NCI-H774 (cell line): ENCODE measurements at places on chromosomes 2 and 18.
A peak's percentile ranks its signal among the peaks of the same experiment; 100 is the strongest.

GRCh38 chr2:460861-461260, 173.0 kb upstream of the ALKAL2 start:
- no peak for DNase-seq

DNA sequence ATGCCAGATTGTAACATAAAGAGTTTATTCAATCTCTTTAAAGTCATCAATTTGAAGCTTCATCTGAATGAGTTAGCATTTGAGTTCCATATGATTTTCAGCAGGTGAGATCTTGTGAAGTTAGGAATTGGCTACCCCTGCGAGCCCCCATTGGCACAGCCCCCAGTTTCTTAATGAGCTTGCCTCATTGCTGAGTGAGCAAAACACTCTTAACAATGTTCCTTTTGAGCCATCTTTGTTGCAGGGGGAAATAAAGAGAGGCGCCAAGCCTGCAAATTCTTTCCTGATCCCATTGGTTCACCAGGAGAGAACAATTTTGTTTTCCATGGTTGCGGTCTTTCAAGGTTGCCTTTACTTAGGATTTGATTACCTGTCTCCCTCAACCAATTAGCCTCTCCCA, 18.7 kb downstream of the DPP10 start:
- DNase-seq: no peak

DNA sequence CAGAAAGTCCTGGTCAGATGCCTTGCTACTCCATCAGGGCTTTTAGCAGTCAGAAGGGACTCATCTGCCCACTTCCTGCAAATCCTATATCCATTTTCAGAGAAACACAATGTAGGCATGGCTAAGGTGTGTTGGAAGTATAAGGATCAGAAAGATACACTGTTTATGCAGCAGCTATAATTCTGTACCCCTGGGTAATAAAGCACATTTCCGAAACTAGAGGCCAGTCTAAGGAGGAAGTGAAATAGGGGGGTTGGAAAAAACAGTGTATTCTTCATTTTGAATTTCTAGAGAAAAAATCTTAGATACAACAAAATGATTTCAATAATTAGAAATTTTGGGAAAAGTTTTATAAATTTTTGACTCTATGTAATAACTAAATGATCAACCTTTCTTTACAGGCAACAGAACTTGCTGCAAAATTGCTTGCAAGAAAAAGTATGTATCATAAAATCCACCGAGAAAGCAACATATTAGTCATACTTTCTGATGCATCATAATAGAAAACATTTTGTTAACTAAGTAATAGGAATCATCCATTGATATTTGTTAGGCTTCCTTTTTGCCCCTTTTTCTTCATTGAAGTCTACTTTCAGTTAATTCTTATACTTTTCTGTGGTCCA, 47.4 kb downstream of the FSIP2 start:
- DNase-seq: no peak

GRCh38 chr2:113117541-113118262, 9.7 kb upstream of the IL1RN start:
- DNase-seq: no peak

DNA sequence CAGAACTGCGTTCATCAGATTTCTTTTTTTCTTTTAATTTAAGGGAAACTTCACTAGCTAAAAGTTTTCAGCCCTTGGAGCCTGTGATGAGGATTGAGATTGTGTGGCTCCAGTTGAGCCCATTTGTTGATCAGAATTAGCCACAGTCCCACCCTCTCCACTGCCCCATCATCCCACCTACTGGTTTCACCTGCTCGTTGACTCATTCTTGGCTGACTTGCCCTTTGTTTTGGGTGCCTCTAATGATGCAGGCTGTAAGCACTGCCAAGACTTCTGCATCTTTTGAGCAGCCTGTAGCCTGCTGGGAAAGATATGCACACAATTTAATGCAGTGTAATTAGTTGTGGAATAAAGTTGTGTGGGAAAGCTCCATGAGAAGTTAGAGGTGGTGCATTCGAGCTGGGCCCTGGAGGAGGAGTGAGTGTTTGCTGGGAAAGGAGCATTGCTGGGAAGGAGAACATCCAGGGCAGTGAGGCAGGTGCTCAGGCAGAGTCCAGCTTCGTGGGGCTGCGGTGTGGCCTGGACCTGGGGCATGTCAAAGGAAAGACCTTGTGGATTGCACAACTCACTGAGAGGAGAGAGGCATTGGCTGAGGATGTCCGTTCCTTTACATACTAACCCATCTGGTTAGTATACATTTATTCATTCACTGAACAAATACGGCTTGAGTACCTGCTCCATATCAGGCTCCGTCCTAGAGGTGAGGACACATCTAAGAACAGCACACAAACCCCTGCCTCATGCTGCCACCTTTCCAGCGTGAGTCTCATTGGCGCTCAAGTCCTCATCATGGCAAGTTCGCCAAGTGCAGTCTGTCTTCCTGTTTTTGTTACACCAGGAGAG, 18.2 kb downstream of the ASPRV1 start:
- no peak for DNase-seq

DNA sequence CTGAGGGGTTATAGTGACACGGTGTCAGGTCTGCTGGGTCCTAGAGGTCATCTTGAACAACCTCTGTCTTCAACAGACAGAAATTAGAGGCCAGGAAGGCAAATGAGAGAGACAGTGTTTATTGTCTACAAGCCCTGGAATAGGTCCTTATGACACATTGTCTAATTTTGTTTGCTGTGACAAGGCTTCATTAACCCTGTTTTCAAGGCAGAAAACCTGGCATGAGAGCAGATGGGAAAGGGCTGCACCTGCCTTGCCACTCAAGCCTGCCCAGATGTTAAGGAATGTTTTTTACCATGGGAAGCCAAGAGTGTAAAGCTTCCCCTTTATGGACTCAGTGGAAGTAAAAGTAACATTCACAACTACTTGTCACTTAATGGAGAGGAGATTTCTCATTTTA, 275.3 kb downstream of the KCNS3 start:
- no peak for DNase-seq

GRCh38 chr18:76565238-76566173, 70.5 kb upstream of the ZNF516 start:
- DNase-seq: peak; percentile 24

GRCh38 chr18:30945761-30946160, 96.8 kb downstream of the DSC3 start:
- DNase-seq: no peak

GRCh38 chr2:156350374-156351142, 18.0 kb upstream of the NR4A2 start:
- DNase-seq: no peak

GRCh38 chr2:190858817-190859216, 21.8 kb upstream of the GLS start:
- no peak for DNase-seq

- DNase-seq: no peak
Observed at GRCh38 chr2:120670371-120670770, 65.3 kb upstream of the GLI2 start.

DNA sequence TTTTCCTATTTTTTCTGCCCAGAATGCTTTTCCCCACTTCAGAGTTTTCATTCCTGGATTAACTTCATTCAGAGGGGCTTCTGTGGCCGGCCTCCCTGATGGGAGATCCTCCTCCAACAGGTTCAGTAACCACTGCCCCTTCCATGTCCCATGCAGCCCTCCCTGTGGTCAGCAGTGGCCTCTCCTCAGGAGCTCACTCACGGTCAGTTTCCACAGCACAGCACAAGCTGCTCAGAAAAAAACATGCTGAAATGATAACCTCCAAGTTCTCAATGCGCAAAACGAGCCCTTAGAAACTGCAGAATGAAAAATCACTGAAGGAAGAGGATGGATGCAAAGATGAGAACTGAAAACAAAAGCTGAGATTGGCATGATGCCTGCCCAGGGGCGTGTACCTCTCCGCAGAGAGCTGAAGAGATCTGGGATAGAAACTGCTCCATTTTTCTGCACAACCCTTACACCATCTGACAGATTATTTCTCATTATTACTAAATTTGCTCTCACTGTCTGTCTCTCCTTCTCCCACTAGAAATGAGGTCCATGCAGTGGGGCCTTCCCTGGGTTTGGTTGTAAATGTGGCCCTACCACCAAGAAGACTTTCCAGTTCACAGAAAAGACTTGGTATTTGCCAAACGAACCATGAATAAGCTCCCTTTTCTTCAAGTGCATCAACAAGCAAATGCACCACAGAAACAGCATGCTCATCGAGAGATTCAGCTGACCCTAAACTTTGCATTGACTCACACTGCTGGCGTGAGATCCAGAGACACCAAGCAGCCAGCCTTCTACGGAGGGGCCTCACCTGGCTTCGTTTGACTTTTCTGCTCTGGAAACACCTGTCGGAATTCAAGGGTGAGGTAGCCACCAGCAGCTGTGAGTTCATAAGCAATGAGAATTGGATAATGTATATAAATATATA, 51.5 kb downstream of the TMEM18 start:
- no peak for DNase-seq

DNA sequence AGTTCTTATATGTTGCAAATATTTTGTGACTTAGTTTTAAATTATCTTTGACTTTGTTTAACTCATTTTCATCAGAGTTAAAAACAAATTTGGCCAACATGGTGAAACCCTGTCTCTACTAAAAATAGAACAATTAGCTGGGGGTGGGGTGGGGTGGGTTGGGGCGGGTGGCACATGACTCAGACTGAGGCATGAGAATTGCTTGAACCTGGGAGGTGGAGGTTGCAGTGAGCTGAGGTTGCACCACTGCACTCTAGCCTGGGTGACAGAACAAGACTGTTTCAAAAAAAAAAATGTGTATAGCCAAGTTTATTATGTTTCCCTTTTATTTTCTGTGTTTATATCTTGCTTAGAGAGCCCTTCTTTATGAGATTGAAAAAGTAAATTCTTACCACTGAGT, 14.2 kb upstream of the LIPG start:
- DNase-seq: no peak
